Subcutaneous adipose tissue (tissue), 4 donors: ENCODE measurements at places on chromosomes 6 and 20. TPM values are rescaled to one million over a fixed set of nuclear protein-coding genes. Genes with fewer than 3 reads are reported as not detected.

The SLC2A10 gene
- 7.9 TPM for total RNA-seq

The STMND1 gene
- not detected for total RNA-seq

The HUS1B gene
- 3.6 TPM for total RNA-seq

The ZNF217 gene
- 41.5 TPM for total RNA-seq

The BPI gene
- total RNA-seq = not detected

The ADA gene
- total RNA-seq = 22.8 TPM

The SNAP25 gene
- total RNA-seq = 0.65 TPM

The TOX2 gene
- not detected for total RNA-seq

The ID4 gene
- total RNA-seq = 52.6 TPM

The SLC17A3 gene
- total RNA-seq = not detected

The PIGU gene
- 13.9 TPM for total RNA-seq

The STX11 gene
- 45.4 TPM for total RNA-seq

The ALDH5A1 gene
- total RNA-seq = 13.4 TPM

The RHAG gene
- total RNA-seq = not detected

The SLC16A10 gene
- total RNA-seq = 54.6 TPM

The HM13 gene
- total RNA-seq = 59.0 TPM

The FOXA2 gene
- not detected for total RNA-seq

The CYP24A1 gene
- not detected for total RNA-seq

The CST4 gene
- total RNA-seq = not detected

The CCM2L gene
- 4.6 TPM for total RNA-seq

The AP5S1 gene
- total RNA-seq = 8.0 TPM

The KIF13A gene
- 32.1 TPM for total RNA-seq

The RGS17 gene
- total RNA-seq = 3.4 TPM

The SIM1 gene
- total RNA-seq = 29.5 TPM

The FERMT1 gene
- 0.22 TPM for total RNA-seq

The MAFB gene
- 125 TPM for total RNA-seq

The GCNT2 gene
- 6.4 TPM for total RNA-seq

The ZSCAN9 gene
- total RNA-seq = 14.3 TPM

The SOX18 gene
- total RNA-seq = 9.3 TPM

The MOG gene
- total RNA-seq = not detected

The CTNNBL1 gene
- total RNA-seq = 35.9 TPM

The VIP gene
- total RNA-seq = 0.66 TPM

The RAD21L1 gene
- not detected for total RNA-seq

The FAM110A gene
- total RNA-seq = not detected

The LCA5 gene
- total RNA-seq = 5.8 TPM

The TBX18 gene
- 34.4 TPM for total RNA-seq

The PRPF6 gene
- 65.2 TPM for total RNA-seq

The C20orf202 gene
- total RNA-seq = not detected

The POM121L2 gene
- total RNA-seq = not detected

The VGLL2 gene
- total RNA-seq = not detected

The LAMA2 gene
- 331 TPM for total RNA-seq
